Natural killer cell treated with Interleukin-12 subunit alpha and Interleukin-12 subunit beta and Interleukin-15 and Interleukin-18, amount 100 ng/mL, for 72 hours (primary cell): ENCODE measurements at places on chromosomes 7 and 10. TPM values are rescaled to one million over a fixed set of nuclear protein-coding genes. Genes with fewer than 3 reads are reported as not detected.

The CPVL gene
- total RNA-seq = 1.4 TPM

The NPFFR1 gene
- 0.02 TPM for total RNA-seq

The BMPER gene
- total RNA-seq = not detected

The SEMA3E gene
- total RNA-seq = not detected

The CABCOCO1 gene
- total RNA-seq = not detected

The FAM25C gene
- total RNA-seq = not detected

The GALNT17 gene
- total RNA-seq = not detected

The UNCX gene
- total RNA-seq = not detected

- no peak for DNase-seq
These were observed 306.5 kb upstream of the NEBL start for GRCh38 chr10:21203473-21204107.

- no peak for DNase-seq
These were observed 114.7 kb downstream of the PTEN start for GRCh38 chr10:87978166-87978565.

GRCh38 chr10:10499839-10500238, 517.8 kb upstream of the CELF2 start:
- no peak for DNase-seq

DNA sequence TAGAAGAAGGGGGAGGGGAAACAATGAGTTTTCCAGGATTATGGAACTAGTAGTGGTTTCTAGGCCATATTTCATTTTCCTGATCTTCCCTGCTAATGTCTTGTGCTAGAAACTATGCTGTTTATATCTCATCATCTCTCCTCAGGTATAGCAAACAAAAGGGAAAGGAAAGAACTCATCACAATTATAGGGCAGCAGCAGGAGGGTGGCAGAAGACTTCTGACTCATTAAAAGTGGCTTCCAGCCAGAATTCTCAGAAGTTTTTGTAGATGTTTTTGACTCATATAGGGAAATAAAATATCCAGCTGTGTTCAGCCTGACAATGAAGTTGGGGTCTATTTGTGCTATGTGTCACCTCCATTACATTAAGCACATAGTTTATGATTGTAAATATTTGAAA, 6.5 kb downstream of the AHR start:
- no peak for DNase-seq

DNA sequence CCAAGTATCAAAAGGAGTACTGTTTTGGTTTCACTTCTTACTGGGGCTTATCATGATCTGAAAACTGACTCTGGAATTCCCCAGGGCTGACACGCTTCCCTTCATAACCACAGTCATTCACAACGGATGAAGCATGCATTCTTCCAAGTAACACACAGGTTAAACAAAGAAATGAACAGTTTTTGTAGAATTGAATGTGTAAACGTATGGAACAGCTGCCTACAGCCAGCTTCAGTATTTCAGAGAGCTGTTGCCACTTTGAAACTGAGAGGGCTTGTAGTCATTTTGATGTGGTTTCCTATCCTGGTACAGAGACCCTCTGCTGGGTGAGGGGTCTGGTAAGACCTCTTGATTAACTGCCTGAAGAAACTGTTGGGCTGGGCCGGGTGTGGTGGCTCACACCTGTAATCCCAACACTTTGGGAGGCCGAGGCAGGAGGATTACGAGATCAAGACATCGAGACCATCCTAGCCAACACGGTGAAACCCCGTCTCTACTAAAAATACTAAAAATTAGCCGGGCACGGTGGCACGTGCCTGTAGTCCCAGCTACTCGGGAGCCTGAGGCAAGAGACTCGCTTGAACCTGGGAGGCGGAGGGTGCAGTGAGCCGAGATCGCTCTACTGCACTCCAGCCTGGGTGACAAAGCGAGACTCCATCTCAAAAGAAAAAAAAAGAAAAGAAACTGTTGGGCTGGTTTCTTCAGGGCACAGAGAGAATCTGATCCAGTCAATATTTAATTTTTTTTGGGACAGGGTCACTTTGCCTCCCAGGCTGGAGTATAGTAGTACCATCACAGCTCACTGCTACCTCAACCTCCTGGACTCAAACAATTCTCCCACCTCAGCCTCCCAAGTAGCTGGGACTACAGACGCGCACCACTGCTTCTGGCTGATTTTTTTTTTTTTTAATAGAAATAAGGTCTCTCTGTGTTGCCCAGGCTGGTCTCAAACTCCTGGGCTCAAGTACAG, 4.7 kb downstream of the NFE2L3 start:
- DNase-seq = peak; percentile 83

DNA sequence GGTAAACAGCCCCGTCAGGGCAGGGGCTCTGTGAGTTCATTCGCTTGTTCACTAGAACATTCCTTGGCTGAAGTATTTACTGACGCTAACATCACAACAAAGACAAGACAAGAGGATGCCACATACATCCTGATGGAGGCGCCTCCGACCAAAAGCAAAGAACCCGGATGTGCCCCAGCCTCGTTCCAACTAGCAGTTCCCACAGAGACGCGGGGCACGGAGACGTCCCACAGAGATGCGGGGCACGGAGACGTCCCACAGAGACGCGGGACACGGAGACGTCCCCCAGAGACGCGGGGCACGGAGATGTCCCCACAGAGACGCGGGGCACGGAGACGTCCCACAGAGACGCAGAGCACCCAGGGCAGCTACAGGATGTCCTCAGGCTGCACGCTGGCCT, 35.4 kb upstream of the CFAP46 start:
- no peak for DNase-seq

- no peak for DNase-seq
These were observed 440.5 kb downstream of the SEMA3D start for GRCh38 chr7:84746353-84746752.

DNA sequence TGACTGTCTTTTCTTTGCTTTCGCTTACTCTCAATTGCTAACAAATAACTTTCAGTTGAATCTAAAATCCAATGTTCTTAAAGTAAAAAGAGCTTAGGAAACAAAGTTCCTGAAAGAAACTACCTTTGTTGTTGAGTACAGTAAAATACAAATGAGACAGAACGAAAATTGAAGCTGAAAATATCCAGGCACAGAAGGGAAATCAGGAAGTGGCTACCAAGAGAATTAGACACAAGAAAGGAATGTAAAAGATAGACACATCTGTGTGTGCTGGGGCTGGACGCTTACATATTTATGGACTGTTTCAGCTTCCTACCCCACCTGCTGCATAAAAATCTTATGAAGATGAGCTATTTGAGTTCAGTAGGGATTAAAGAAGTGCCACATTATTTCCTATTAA, 161.7 kb upstream of the PLXDC2 start:
- no peak for DNase-seq

DNA sequence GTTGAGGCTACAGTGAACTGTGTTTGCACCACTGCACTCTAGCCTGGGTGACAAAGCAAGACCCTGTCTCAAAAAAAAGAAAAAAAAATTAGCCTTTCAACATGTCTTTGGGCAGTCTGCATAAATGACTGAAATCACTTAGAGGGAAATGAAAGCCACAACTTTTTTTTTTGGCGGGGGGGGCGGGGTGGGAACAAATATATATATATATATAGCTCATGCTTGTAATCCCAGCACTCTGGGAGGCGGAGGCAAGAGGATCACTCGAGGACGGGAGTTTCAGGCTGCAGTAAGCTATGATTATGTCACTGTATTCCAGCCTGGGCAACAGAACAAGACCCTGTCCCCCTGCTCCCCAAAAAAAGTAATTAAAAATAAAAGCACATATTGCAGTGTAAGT, 23.4 kb upstream of the MICU1 start:
- no peak for DNase-seq

- no peak for DNase-seq
These were observed 309.7 kb downstream of the EXOC4 start for GRCh38 chr7:133562621-133563020.

DNA sequence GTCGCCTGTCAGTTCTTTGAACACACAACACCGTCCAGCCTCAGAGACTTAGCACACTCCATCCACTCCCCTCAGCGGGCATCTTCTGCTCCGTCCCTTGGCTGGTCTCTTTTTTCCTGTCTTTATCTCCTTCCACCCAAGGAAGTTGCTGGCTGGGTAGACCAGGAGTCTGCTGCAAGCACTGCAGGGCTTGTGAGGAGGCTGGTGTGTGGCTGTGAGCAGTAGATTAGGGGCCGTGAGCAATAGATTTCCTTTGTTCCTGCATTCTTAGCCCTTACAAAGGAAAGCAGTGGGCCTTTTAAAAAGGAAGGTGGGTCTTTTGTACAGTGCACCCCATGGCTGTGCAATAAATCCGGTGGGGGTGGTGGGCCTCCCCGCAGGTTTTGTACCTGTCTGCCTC, 100.3 kb upstream of the BTBD16 start:
- DNase-seq = no peak

DNA sequence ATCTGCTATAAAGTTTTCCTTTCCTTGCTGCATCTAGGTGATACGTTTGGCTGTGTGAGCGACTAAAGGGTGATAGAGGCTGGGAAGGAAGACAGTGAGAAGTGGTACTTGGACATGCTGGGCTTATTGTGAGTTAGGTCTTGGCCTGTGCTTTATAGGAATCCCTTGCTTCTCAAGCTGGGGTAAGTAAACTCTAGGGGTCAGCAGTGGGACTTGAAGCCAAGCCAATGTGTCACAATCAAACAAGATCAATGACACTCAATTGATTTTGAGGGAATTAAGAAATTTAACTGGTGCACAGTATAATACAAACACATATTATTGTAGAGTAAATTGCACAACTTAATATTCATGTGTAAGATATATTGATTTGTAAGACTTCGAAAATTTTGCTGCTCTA, 155.8 kb upstream of the AOAH start:
- no peak for DNase-seq

- no peak for DNase-seq
These were observed 638.2 kb downstream of the ANKRD7 start for GRCh38 chr7:118862740-118863139.

DNA sequence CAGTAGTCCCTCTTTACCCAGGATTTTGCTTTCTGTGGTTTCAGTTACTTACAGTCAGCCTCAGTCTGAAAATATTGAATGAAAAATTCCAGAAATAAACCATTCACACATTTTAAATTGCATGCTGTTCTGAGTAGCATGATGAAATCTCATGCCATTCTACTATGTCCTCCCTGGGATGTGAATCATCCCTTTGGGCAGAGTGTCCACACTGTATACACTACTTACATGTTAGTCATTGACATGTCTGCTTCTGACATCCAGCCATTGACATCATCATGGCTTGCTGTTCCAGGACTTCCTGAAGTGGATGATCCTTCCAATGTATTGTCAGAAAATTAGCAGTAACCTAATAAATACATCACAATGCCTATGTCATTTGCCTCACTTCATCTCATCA, 34.6 kb upstream of the MALRD1 start:
- DNase-seq = no peak

DNA sequence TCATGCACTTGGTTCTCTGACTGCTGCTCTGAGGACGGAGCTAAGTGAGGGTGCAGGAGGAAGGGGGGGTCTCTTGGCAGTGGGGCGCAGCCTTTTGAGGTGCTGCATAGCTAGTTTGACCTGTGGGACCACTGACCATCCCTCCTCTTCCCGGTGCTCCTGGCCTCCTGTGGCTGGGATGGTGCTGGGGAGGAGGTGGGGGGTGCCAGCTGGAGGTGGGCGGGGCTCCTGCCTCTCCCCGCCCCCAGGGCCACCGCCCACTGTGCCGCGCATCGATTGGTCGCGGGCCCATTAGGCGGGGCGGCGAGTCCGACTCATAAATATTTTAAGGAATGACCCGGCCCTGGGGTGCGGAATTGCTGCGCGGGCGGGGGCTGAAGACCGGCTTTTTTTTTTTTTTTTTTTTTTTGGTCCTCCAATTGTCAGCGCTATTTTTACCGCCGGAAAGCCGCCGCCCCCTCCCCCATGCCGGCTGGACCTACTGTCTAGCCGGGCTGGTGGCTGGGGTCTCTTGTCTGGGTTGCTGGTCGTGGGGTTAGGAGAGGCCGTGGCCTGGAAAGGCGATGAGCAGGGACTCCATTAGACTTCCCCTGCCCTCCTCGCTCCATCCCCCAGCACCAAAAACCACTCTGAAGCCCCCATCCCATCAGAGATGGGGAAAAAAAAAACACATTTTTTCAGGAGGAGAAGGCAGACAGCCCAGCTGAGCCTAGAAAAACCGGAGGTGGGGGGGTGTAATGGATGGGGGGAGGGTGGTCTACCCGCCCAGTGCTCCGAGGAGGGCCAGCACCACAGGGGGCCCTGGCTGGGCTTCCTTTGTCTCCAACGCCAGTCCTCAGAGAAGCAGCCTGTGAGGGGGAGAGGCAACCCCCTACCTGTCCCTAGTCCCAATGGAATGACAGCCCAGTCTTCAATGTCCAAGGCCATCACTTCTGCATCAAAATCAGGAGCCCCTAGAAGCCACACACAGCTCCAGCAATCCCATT, 6.4 kb downstream of the SH2B2 start:
- no peak for DNase-seq

GRCh38 chr7:156169474-156170370, 357.5 kb upstream of the SHH start:
- DNase-seq = no peak

GRCh38 chr10:47224546-47225218, 75.3 kb upstream of the GDF10 start:
- no peak for DNase-seq

DNA sequence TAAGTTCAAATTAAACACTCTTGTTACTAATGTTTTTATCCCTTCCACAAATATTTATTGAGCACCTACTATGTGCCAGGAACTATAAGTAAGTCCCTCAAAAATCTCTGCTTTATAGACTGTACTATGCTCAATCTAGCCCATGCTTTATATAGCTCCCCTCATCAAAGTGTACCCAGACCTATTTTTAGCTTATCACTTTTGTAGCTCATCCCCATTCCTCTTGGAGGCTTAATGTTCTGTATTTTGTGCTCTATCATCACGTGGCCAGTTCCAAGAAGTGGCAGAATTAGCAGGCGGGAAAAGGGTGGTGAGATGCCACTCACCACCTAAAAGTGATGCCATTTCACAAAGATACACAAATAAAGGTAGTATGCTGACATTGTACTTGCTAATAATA, 138.1 kb upstream of the BET1 start:
- no peak for DNase-seq

DNA sequence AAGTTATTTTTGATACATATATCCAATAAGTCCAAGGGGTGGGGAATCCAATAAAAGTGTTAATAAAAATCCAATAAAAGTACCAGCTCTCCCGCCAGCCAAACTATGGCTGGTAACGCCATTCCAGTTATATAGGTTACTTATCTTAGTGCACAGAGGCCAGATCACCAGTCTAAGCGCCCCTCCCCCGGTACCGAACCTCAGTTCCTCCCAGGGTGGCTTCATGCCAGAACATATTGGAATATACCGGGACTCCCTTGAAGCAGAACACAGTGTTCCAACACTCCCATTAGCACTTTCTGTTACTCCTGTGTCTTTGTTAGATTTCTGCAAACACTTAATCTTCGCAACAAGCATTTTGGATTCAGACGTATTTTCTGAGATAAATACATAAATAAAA, 7.5 kb downstream of the FBH1 start:
- DNase-seq = no peak

- DNase-seq = no peak
These were observed 20.9 kb upstream of the DNAJB12 start for GRCh38 chr10:72375585-72375984.

GRCh38 chr10:21889477-21890275, 113.9 kb downstream of the DNAJC1 start:
- no peak for DNase-seq

DNA sequence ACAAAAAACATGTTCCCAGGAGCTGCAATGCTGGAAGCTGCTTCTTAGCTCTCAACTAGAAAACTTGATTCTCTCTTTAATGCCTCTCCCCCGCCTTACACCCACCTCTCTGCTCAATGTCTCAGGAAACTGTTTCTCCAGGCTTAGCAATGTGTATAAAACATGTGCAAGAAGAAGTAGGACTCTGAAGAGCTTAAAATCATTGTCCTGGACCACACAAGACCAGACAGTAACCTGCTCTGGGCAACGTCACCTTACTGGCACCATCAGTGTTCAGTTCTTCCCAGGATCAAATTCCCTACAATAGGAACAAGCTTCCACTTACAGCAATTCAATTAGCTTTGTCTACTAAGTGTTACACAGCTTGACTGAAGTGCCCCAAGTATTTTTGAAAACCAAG, 104.9 kb downstream of the RAPGEF5 start:
- DNase-seq = no peak
